SK-N-DZ (cell line): ENCODE measurements at places on chromosomes 5 and 9.
A peak's percentile ranks its signal among the peaks of the same experiment; 100 is the strongest.

- no peak for DNase-seq
These were observed 63.6 kb downstream of the NUP214 start for GRCh38 chr9:131188976-131189375.

GRCh38 chr5:172617817-172618216 lies 23.2 kb upstream of the NEURL1B start:
- no peak for DNase-seq

DNA sequence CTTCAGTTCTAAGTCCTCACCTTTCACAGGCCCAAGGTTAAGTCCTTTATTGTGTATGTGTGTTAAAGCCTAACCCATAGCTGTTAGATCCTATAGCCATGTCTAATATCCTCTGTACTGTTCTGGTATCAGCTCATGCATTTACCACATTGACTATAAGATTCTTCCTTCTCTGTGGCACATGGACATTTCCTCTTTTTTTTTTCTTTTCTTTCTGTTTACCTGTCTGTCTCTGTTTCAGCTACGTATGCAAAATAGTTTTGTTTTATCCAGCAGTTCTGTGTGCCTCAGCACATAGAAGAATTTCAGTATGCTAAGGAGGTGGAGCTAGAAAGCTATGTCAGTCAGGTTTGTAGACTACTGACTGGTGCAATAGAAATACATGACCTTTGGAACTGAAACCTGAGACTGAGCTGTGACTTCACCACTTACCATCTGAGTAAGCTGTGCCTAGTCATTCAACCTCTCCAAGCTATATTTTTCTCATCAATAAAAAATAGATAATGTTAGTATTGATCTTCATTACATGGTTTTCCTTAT lies 155.6 kb upstream of the VLDLR start:
- DNase-seq = no peak

DNA sequence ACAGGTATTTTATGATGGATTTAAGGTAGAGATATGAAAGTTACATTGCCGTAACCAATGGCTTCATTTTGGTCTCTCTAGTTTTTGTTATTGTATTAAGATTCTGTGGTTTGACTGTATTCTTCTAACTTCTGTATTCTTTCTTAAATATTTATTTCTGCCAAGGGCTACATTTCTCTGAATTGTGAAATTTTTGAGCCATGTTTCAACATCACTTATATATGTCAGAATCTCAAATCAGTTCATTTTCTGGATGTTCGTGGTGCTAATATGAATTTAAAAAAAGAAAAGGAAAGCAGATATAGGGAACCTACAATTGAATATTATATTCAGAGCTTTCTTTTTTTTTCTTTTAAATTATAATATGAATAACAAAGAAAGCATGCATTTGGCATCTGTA lies 142.7 kb downstream of the ANXA1 start:
- DNase-seq = no peak

GRCh38 chr9:136355616-136356557 lies 7.7 kb downstream of the DNLZ start:
- DNase-seq = no peak

- DNase-seq = no peak
These were observed 101.4 kb downstream of the LPAR1 start for GRCh38 chr9:110936719-110937452.

- peak; percentile 55 for DNase-seq
These were observed 24.7 kb upstream of the NUDT12 start for GRCh38 chr5:103587185-103587748.

- no peak for DNase-seq
These were observed 79.6 kb downstream of the PRKACG start for GRCh38 chr9:68934329-68934644.
